EL (cell line): ENCODE measurements at places on chromosomes 5 and 9.
A peak's percentile ranks its signal among the peaks of the same experiment; 100 is the strongest.

DNA sequence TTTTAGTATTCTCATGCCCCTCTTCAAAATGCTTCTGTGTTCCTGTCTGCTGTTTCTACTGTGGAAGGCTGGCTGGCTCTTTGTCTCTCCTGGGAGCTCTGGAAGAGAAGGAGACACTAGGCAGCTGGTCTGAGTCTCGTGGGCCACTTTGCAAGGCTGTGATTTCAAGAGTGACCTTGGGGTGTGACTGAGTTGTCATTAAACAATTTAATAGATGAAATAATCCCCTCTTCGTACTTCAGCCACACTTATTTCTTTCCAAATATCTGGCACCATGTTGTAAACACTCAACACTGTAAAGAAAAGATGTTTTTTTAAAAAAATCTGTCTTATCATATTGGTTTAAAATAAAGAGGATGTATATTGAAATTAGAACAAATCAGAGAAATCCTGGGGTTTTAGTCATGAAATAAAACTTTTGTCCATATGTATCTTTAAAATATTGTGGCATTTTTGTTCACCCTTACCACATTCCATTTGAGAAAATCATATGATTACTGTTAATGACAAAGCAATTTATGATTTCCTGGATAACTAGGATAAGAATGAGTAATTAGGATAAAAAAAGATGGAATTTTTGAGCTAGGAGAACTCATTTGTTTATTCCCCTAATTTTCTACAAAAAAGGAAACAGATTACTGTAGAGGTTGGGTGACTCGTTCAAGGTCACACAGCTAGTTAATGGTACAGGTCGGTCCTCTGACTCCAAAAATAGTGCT, 200.8 kb downstream of the MAT2B start:
- peak; percentile 72 for DNase-seq

DNA sequence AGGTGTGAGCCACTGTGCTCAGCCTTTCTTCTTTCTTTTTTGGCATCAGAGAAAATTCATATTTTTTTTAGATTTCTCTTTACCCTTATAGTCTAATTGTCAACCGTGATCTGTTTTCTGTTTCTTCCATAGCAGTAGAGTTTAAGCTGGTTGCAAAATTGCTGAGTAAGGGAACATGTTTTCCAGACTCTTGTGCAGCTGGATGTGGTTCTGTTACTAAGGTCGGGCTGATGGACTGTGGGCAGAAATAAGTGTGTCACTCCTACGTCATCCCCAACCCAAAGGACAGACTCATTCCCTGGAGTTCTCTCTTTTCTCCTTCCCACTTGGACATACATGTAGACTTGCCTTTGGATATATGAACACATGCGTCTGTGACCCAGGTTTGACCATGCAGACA, 64.1 kb upstream of the GOLM1 start:
- no peak for DNase-seq

- DNase-seq = peak; percentile 27
These were observed 173.4 kb downstream of the ROR2 start for GRCh38 chr9:91776409-91777291.

DNA sequence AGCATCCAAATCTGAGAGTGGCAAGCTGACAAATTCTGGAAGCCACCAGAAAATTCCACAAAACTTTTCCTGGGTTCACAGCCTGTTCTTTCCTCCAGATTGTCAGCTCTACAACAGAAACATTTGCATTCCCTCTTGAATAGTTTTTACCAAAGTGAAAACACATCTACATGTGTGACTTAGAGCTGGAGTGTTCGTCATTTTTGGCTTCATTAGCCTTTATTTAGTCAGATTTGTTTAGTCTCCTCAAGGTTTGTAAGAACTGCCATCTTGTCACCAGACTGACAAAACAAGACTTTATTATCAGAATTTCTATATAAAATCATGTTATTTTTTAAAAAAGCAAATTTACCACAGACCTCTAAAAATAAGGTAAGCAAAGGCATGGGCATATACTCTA, 347.3 kb downstream of the TRIM36 start:
- no peak for DNase-seq

DNA sequence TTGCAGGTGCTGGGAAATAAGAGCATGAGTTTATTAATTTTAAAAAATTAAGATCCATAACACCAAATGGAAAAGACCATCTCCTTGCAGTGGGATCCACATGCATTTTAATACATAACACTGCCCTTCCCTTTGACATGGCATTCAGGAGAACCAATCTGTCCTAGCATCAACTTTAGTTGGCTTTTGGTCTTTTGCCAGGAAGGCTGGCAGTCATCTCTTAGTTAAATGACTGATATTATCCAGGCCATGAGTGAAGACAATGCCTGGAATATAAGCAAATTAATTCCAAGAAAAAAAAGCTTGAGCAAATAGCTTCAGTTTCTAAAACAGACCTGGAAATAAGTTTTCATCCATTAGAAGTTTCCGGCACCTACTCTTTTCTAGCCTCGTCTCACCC, 55.1 kb upstream of the OTULINL start:
- no peak for DNase-seq

- no peak for DNase-seq
These were observed 119.5 kb downstream of the EDIL3 start for GRCh38 chr5:84265130-84265529.

- DNase-seq = no peak
These were observed 51.1 kb upstream of the CDKN2AIPNL start for GRCh38 chr5:134462761-134463160.

DNA sequence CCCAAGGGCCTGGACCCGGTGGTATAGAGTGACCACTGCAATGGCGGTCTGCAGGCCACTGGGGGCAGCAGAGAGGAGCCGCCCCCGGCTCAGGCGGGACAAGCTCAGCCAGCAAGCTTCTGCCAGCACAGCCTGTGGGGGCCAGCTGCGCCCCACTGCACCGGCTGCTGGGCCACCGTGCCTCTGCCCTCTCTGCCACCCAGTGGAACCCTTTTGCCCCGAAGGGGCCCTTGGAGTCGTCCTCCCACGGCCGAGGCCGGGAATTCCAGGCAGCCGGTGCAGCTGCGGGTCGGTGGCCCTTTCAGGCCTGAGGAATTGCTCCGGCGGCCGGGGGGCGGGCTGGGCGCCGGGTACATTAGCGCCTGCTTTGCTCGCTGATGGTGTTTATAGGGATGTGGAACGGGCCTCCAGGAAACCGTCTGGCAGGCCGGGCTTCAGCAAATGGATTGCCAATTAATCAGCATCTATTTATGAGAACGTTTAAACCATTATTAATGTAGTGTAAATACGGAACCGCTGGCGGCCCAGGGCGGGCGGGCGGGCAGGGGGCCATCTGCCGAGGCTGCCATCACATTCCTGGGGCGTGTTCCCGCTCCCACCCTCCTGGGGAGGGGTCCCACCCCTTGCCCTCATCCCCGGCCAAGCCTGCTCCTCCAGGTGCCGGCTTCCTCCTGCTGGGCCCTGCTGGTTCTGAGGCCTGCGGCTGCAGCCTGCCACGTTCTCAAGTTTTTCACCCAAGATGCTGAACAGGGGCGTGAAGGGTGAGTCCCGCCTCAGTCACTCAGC, 127.4 kb downstream of the BARX1 start:
- DNase-seq = peak; percentile 59

- no peak for DNase-seq
These were observed 17.2 kb downstream of the OR2S2 start for GRCh38 chr9:35940458-35941407.

- no peak for DNase-seq
These were observed 236.1 kb downstream of the CETN3 start for GRCh38 chr5:90173299-90174030.
